ENCODE measurements at places on chromosomes 2 and 18. TPM values are rescaled to one million over a fixed set of nuclear protein-coding genes. Genes with fewer than 3 reads are reported as not detected.

The NT5DC4 gene
- not detected for total RNA-seq

The SATB2 gene
- total RNA-seq, result 0.30 TPM

The IL36RN gene
- total RNA-seq, result 0.15 TPM

The CD207 gene
- not detected for total RNA-seq

The ACKR3 gene
- 1.4 TPM for total RNA-seq

The IL1B gene
- total RNA-seq, result 298 TPM

The UBR3 gene
- 7.7 TPM for total RNA-seq

The ALPP gene
- not detected for total RNA-seq

The DSC2 gene
- total RNA-seq, result 19.4 TPM

The NEU4 gene
- total RNA-seq, result not detected

The C2orf49 gene
- 10.4 TPM for total RNA-seq

The VWA3B gene
- 0.08 TPM for total RNA-seq

The TBR1 gene
- total RNA-seq, result not detected

The ALPI gene
- not detected for total RNA-seq

The POTEF gene
- not detected for total RNA-seq

The ODC1 gene
- 513 TPM for total RNA-seq

The PAX3 gene
- total RNA-seq, result not detected

Measured in hair follicular keratinocyte (primary cell).